Renal cortex interstitium (tissue), 15 donors: ENCODE measurements at places on chromosomes 7 and 10.

DNA sequence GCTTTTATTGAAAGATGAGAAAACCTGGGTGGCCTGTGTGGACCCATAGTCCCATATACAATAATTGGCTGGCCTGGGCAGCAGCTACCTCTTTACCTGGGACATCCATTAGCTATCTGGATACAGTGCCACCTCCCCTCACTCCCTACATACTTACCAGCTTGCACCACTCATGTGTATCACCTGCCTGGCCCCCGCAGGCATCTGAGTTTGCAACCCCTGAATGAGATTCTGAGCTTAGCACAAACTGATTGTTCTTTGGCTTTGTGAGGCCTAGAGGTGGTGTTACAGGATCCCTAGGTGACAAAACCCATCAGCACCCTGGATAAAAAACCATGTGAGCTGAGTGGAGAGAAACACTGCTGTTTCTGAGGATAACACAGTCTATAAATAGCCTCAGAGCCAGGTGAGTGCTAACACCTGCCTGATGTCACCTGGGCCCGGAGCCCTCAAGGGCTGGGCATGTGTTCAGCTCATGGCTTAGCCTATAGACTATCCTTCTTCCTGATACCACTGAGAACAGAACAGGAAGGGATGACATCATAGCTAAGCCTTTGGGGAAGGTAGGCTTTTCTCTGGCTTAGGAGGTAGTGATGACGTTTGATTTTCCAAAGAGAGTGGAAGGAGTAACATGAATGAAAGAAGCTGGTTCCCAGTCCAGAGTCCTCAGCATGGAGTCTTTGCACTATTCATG, 2.6 kb upstream of the PPIF start:
- no peak for DNase-seq

- DNase-seq, result no peak
Observed at GRCh38 chr7:113374955-113375354, 256.6 kb upstream of the SMIM30 start.

- no peak for DNase-seq
Observed at GRCh38 chr10:46557319-46558121, 1.1 kb upstream of the GPRIN2 start.

- no peak for DNase-seq
Observed at GRCh38 chr7:40535678-40536077, 400.9 kb downstream of the SUGCT start.

- no peak for DNase-seq
Observed at GRCh38 chr7:96277921-96278320, 44.0 kb downstream of the SLC25A13 start.

GRCh38 chr10:124676416-124677062, 67.6 kb downstream of the FAM53B start:
- peak; percentile 60 for DNase-seq

GRCh38 chr7:28389504-28390395, 22.6 kb upstream of the CREB5 start:
- DNase-seq, result peak; percentile 71

GRCh38 chr7:77799078-77799964, 748 bp downstream of the PHTF2 start:
- DNase-seq, result peak; percentile 45
